Mammary microvascular endothelial cell (primary cell): ENCODE measurements at places on chromosomes 6 and 20. TPM values are rescaled to one million over a fixed set of nuclear protein-coding genes. Genes with fewer than 3 reads are reported as not detected.

Gene AKAP12
- total RNA-seq = 383 and 413 TPM in 2 replicates

Gene SLC22A7
- total RNA-seq = not detected in 2 replicates

Gene GSTA5
- not detected in 2 replicates for total RNA-seq

Gene CDH22
- not detected in 2 replicates for total RNA-seq

Gene ELOVL2
- total RNA-seq = 0.05 TPM in 1 of 2 replicates, not detected in the other

Gene MDC1
- total RNA-seq = 12.4 and 12.5 TPM in 2 replicates

Gene IRF4
- not detected in 2 replicates for total RNA-seq

Gene PDYN
- total RNA-seq = not detected in 2 replicates

Gene PCIF1
- 16.1 and 20.9 TPM in 2 replicates for total RNA-seq

Gene LIN28B
- not detected in 2 replicates for total RNA-seq

Gene CST5
- total RNA-seq = not detected in 2 replicates

Gene C20orf202
- not detected in 2 replicates for total RNA-seq

Gene HRH3
- total RNA-seq = not detected in 2 replicates

Gene LATS1
- total RNA-seq = 11.0 and 11.5 TPM in 2 replicates

Gene CALHM4
- total RNA-seq = 0.87 TPM in 1 of 2 replicates, not detected in the other

Gene VGLL2
- total RNA-seq = not detected in 2 replicates

Gene CAPN11
- 2.7 and 4.8 TPM in 2 replicates for total RNA-seq

Gene QKI
- 163 and 184 TPM in 2 replicates for total RNA-seq
